Caudate nucleus (tissue), 63 donors: ENCODE measurements at places on chromosomes 1 and 21.

DNA sequence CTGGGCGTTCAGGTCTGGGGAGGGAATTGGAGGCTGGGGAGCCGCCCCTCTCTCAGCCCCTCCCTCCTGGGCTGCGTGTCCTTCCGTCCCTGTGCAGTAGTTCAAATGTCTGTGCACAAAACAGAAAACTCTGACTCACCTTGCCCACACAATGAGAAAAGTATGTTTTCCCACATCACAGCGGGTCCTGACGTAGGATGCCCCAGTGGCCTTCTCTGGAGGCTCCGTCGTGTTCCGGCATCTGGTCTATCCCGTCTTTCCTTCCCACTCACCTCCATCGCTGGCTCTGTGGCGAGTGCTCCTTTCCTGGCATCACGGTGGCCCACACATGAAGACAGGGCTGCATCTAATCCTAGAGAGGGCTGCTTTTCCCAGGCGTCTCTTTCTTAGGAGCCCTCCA lies 224.0 kb downstream of the KAZN start:
- no peak for DNase-seq

- DNase-seq = no peak
Observed at GRCh38 chr1:240189386-240189989, 97.8 kb downstream of the FMN2 start.

GRCh38 chr1:176926330-176927086 lies 238.0 kb downstream of the ASTN1 start:
- DNase-seq = no peak

DNA sequence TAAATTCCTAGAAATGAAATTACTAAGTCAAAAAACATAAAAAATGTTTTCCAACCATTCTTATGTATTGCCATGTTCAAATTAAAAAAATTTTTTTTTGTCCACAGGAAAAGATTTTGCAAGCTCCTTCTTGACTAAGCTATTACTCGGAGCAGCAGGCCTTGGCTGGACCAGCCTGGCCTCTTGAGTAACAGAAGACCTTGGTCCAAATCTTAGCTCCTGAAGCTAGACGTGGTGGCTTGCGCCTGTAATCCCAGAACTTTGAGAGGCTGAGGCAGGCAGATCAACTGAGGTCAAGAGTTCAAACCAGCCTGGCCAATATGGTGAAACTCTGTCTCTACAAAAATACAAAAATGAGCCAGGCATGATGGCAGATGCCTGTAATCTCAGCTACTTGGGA lies 77.6 kb downstream of the CLSTN1 start:
- DNase-seq = no peak

GRCh38 chr1:198370996-198371395 lies 169.5 kb downstream of the ATP6V1G3 start:
- DNase-seq = no peak
